Caki2 (cell line): ENCODE measurements at places on chromosomes 5 and 9.

DNA sequence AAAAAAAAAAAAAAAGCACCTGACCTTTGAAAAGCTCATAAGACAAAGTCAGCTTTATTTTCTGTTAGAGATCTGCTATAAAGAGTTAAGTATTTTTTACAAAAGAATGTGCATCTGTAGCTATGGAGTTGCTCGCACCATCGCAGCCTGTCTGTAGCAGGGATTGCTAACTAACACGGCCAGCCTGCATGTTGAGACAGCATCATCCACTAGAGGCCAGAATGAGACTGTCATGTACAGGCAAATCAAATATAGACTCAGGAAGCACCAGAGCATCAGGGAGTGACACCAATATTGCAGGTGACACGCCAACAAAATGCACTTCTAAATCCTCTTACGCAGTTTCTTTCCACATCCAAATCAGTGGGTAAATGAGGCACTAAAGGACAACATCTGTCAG lies 136.3 kb upstream of the RASEF start:
- DNase-seq: no peak

DNA sequence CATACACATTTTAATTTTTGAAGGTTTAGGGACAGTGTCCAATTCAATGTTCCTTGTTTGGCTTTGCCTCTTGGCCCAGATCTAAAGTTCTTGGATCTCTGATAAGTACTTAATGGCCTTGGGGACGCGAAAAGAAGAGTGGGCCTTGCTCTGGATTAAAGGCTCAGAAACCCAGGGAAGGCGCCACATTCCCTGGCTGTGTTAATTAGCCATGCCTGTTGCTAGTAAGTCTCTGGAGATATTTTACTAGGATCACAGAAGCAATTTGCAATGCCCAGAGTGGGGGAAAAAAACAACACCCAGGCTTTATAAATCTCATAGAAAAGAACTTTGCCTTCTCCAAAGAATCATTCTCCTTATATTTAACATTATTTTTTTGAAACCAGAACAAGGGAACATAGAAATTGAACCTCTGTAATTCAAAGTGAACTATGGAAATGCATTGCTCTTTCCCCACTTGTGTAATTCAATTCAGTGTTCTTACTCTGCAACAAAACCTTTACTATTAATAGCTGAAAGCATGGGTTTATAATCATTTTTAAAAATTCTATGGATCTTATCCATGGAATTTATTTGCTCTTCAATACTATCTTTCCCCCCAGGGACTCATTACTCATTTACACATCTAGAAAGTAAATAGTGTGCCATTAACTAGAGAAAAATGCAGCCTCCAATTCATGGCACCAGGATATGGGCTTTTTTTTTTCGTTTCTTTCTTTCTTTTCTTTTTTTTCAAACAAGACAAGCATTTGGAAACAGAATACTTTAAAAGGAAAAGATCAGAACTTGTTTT lies 172.2 kb upstream of the ANKRD55 start:
- no peak for DNase-seq

DNA sequence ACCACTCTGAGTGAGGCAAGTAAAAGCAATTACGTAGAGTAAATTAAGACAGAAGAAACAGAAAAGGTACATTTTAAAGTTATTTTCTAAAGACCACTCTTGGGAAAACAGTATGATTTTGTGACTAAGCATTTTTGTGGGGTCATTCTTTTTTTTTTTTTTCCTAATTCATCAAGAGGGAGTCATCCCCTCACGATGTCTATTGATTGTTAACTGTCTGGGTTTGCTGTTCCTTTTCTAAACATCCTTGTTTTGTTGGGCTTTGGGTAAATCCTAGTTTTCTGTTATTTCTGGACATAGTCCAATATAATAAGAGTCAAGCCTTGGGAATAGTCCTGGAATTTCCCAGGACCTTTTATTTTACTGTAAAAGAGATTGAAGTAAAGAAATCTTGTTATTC lies 63.8 kb downstream of the ANKRD55 start:
- DNase-seq: peak; percentile 87

DNA sequence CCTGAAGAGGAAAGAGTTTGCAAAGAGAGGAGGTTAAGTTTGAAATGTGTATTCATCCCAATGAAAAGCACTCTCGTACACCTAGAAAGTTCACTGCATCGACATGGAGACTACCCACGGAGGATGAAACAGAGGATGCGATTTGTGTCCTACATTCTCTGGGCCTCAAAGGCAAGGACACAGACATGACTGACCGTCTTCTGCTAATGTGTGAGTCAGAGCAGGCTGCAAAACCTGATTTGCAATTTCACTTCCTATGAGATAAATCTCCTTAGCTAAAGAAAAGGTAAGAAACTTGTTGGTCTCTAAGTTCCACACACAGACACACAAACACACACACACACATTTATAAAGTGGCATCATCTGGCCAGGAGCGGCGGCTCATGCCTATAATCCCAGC lies 98.6 kb downstream of the GNAQ start:
- no peak for DNase-seq

- no peak for DNase-seq
These were observed 619.1 kb upstream of the COX7C start for GRCh38 chr5:85998656-85999055.

- no peak for DNase-seq
These were observed 50.3 kb downstream of the DUSP1 start for GRCh38 chr5:172720655-172721054.

DNA sequence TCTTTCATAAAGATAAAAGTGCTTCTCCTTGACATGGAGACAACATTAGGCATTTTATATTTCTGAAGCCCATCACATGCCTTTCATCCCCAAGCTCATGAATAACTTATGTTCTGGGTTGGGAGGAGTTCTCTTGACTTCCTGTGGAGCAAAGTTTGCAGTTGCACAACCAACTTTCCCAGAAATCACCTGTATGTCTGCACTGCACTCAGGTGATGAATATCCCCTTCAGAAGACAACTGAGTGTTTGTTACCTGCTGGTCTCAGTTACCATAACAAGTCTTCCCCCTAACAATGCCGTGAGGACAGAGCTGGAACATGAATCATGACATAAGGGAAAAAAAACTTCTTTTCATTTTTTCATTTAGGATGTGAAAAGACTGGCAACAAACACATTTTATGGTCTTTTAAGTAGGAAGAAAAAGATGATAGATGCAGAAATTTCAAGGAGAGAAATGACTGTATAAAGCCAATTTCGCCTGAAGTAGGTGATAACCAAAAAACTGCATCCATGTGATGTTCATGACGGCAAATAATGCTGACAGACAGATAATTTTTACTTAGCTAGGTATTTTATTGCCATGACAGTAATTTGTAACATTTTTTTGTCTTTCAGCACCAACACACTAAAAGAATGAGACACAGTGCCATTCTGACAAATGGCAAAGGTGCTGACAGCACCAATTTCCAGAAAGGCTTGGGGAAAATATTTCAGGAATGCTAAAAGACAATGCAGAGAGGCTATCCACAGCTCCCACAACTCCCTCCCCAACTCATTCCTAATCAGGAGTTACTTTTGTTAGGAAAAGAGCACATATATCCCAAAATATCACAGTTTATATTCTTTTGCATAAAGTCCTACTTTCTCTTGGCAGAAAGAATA lies 656.3 kb downstream of the PRELID2 start:
- DNase-seq: no peak

DNA sequence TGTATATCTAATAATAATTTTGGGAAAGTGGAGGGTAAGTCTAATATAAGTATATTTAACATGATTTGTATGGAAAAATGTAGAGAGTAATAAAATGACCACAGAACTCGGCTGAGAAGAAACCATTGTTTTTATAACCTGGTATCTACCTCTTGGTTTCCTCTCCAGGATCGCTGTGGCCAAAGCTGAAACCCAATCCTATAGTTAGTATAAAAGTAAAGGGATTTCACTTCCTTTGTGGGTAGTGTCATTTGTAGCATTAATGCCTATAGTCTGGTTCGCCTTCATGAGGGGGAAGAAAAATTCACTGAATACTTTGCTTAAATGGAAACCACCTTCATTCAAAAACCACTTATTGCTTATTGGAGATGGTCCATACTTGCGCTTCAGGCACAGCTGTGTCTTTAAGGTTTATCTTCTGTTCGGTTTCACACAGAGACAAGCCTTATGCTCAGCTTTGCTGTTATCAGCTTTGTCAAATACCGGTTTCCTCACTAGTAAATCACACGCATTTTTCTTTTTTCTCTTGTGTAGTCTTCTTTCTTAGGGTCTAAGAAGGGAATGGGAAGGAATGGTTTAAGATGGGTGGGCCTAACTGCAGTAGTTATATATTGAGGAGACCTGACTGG lies 12.1 kb downstream of the PIK3R1 start:
- no peak for DNase-seq

DNA sequence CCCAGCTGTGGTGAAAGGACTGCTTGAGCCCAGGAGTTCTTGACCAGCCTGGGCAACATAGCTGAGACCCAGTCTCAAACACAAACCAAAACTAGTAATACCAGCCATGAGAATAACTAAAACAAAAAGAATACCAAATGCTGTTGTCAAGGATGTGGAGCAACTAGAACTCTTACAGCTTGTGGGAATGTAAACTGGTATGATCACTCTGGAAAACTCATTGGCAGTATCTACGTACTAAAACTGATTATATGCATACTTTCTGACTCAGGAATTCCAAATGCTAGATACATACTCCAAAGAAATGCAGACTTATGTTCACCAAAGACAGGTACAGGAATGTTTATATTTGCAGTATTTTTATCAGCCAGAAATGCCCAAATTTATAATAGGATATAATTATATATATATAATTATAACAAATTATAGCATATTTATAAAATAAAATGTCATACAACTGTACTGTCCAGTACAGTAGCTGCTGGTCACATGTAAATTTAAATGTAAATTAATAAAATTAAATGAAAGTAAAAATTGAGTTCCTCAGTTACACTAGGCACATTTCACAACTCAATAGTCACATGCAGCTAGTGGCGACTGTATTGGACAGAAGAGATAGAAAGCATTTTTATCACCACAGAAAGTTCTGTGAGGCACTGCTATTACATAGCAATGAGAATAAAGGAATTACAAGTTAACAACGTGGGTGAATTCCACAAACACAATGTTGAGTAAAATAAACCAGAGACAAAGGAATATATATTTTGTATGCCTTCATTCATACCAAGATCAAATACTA lies 118.5 kb downstream of the GNAQ start:
- no peak for DNase-seq

GRCh38 chr5:59768152-59769040 lies 125.1 kb downstream of the PDE4D start:
- peak; percentile 86 for DNase-seq

- no peak for DNase-seq
These were observed 253.5 kb upstream of the ATP10B start for GRCh38 chr5:161105525-161105924.

DNA sequence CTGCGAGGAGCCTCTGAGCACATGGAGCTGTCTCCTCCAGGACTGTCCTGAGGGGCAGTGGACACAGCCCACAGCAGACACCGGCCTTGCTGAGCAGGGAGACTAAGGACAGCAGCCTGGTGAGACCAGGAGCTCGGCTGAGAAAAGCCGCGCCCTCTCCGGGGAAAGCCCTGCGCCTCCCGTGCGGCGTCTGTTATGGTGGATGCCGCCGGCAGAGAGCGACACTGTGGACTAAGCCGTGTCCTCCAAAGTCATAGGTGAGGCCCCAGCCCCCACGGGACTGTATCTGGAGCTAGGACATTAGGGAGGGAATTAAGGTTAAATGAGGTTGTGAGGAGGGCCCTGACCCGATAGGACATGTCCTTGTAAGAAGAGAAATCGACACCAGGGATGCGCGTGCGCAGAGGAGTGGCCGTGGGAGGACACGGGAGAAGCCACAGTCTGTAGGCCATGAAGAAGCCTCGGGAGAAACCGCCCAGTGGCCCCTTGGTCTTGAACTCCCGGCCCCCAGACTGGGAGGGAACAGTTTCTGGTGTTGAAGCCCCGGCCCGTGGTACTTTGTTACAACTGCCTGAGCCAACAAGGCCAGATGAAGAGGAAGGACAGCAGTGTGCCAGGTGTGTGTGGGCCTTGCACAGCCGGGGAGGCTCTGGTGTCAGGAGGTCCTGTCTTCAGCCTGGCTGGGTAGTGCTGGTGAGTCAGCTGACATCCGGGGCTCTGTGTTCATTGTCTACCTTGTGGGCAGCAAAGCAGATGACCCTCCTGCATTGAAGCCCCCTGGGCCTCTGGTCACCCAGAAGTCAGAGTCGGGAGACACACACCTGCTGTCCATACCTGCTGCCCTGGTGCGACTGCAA lies 22.1 kb downstream of the MRPL36 start:
- no peak for DNase-seq

DNA sequence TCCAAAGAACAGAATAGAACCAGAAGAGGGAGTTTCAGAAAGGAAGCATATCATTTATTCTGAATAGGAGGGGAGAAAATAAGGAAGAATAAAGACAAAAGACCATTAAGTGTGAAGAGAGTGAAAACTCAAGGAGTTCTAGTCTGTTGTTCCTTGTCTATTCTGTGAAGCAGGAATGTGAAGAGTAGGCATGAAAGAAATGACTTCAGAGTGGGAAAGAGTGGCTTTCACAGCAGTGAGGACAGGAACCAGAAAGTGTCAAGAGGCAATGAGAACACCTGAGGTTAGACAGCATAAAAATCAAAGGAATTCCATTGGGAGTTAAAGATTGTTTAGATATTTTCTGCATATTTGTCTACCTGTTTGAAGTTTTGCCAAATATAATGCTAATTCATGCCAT lies 768.8 kb upstream of the GRAMD2B start:
- DNase-seq: no peak

DNA sequence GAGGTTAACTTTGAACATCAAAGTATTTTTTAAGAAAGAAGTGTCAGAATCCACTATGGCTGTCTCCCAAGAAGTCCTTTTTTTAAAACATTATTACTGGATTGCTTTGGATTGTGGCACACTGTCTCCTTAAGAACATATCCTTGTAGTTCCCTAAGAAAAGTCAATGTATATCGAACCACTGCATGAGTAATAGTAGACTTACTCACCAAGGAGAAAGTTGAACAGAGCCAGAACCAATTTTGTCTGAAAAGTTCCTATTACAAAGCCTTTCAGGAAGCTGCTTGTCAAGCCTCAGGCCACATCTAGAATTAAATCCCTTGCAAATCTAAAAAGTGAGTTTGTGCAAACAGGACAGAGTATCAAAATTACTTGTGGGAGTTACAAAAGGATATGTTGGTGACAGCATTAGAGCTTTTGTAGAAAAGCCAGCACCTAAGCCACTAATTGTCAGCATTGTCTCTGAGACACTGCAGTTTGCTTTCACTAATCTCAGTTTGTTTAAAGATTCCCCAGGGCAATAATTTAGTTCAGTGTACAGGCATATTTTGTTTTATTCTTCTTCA lies 195.4 kb downstream of the MPDZ start:
- DNase-seq: no peak

- DNase-seq: no peak
These were observed 320.5 kb upstream of the ADCY2 start for GRCh38 chr5:7075470-7075869.

DNA sequence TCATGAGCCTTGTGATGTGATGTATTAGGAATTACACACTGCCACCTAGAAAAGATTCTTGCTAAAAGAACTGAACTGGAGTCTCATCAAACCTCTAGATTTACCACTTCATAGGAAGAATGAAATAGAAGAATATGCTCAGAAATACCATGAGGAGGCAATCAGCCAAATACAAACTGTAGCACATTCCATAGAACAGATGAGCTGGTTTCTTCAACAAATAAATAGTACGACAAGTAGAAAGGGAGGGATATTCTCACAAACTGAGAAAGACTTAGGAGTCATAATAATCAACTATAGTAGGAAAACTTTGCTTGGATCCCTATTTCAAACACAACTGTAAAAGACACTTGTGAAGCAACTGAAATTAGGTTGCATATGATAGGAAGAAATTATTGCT lies 15.4 kb downstream of the PLGRKT start:
- DNase-seq: no peak

- DNase-seq: no peak
These were observed 36.5 kb upstream of the ANKDD1B start for GRCh38 chr5:75574791-75575190.
